AG09309 (cell line): ENCODE measurements at places on chromosomes 5 and 9.

- no peak for DNase-seq
These were observed 711 bp upstream of the POU4F3 start for GRCh38 chr5:146337928-146338327.

- DNase-seq: peak; percentile 95
These were observed 24.4 kb upstream of the VDAC1 start for GRCh38 chr5:134029156-134029555.

GRCh38 chr5:133159543-133159942 lies 107.7 kb downstream of the HSPA4 start:
- DNase-seq: no peak

DNA sequence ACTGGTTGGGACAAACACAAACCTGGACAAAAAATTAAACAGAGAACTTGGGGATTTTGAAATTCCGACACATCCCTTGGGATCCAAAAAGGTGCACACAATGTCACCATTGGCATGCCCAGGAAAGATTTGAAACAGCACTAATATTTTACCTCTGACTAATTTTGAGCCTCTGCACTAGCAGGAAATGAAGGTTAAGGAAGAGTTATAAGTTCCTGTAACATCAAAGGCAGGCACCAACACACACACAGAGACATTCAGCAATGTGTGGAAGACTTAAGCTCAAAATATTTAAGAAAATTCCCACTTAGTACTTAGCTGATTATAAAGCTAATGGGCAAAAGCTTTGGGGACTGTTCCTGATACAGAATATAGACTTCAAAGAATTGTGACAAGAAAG lies 247.0 kb downstream of the CDH9 start:
- no peak for DNase-seq

- no peak for DNase-seq
These were observed 50.3 kb upstream of the TGFBR1 start for GRCh38 chr9:99054581-99054980.

DNA sequence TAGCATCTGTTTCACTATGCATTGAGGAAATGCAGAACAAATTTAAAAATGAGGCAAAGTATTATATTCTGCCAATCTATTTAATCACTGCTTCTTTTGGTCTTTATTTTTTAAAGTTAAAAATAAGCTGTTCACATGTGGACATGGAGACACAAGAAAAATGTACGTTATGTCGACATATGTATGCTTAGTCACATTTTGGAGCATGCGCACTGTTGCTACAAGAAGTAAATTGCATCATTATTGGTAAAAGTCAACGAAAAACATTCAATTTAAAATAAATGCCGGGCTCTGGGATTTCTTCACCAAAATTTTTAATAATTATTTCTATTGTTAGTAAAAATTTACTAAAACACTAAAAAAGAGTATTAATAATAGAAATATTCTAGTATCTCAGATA lies 876.3 kb upstream of the CTNND2 start:
- no peak for DNase-seq

DNA sequence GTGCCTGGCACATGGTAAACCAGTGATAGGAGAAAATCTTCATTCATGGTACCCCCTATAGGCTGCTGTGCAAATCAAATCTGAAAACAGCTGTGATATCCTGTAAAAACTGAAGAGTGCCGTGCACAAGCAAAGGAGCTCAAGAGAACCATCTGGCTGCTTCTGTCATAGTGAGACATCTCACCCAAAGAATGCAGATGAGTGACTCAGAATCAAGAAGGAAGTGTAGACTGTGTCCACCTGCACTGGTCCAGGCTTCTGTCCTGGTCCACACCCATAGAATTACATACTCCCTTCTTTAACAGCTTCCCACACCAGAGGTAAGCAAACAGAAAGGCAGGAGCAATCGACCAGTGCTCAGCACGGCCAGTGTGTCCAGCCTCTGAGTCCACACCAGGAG lies 195.9 kb downstream of the ASTN2 start:
- no peak for DNase-seq
